Nephron progenitor cell (in vitro differentiated cells): ENCODE measurements at places on chromosomes 1 and 21.
A peak's percentile ranks its signal among the peaks of the same experiment; 100 is the strongest.

GRCh38 chr1:64043288-64043687, 160.1 kb upstream of the UBE2U start:
- no peak for DNase-seq

DNA sequence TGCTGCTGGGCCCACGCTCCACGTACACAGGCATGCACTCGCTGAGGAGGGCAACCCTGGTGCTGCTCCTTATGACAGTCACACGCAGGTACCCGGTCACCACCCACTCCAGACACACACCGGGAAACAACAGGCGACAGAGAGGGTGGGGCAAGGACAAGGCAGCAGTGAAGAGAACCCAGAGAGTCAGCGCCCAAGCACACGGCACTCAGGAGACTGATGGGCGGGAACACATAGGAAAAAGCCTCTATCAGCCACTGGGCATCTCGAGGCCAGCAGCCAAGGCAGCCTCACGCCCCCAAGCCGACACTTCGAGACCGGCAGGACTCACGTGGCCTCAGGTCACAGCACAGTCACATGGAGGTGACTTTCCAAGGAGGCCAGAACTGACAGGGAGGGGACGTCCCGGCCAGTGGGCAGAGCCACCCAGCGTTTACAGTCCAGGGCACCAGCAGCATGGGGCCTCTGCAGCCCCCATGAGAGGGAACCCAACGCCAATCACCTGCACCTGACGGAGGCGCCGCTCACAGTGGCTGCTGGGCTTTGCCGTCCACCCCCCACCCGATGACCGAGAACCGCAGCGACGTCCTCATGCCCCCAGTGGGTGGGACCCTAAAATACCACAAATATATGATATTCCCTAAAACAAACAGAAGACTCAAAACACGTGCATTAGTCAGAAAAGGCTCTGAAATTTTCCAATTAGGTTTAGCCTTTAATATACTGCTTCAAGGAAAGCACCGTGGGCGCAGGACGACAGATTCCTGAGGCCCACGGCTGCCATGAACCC, 19.7 kb downstream of the PTTG1IP start:
- DNase-seq: no peak

DNA sequence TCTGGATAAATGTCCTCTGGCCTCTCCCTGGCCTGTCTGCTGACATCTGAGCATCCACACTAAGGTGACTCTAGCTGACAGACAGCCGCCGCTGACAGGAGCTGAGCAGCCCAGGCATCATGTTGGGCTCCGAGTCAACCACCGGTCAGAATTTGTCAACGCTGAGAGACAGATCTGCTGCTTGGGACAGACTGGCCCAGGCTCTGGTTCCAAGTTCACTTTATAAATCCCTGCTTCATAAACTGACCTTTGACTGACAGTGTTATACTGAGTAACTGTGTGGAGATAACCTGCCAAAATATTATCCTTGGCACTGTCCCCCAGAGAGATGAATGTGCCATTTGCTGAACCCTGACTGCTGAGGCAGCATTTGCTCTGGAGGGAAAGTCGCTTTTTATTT, 616.7 kb downstream of the NPHP4 start:
- DNase-seq: no peak

- DNase-seq: no peak
Observed at GRCh38 chr1:183105449-183105848, 80.6 kb upstream of the LAMC2 start.

- no peak for DNase-seq
Observed at GRCh38 chr1:113980110-113980509, 836 bp downstream of the OLFML3 start.

GRCh38 chr1:185376840-185377635, 60.0 kb upstream of the IVNS1ABP start:
- DNase-seq: no peak

DNA sequence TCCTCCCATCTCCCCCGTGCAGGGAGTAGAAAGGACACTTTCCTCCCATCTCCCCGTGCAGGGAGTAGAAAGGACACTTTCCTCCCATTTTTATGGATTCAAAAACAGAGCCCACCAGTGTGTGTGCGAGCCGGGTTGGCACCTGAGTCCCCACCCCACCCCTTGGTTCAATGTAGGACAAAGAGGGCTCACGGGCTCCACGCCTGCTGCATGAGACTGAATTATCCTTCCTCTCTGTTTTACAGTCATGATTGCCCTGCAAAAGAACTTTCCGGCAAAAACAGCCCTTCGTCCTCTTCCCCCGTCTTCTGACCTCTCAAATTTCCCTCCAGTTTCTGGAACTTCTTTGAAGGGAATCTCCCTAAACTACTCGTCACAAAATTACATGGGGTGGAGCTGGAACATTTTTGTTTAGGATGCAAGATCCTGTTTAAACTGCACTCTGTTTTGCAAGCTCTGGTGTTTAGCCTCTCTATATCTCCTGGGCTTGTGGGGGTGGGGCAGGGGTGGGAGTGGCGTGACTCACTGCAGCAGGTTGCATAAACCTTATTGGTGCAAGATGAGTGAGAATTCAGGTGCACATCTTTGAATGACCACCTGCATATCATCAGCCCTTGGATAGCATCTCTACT, 99.8 kb downstream of the PSMG1 start:
- no peak for DNase-seq

GRCh38 chr1:88401313-88401712, 282.8 kb upstream of the PKN2 start:
- no peak for DNase-seq

- DNase-seq: no peak
Observed at GRCh38 chr1:219138747-219139146, 34.9 kb upstream of the LYPLAL1 start.

GRCh38 chr1:212973426-212973825, 23.1 kb downstream of the VASH2 start:
- no peak for DNase-seq

GRCh38 chr1:29827237-29827750, 591.0 kb downstream of the PTPRU start:
- no peak for DNase-seq

DNA sequence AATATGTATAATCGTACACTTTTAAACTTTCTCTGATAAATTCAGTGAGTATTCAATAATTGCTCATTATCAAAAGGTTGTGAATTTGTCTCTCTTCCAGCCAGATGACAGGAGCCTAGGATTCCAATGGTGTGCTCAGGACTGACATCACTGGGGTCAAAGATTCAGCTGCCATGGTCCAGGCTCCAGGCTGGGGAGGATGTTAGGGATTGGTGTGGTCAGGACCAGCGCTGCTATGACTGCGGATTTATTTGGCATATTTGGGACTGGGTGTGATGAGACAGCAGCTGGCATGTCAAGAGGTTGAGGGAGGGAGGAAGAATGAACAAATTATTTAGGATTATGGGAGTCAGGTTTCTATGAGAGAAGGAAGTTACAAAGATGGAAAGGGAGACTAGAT, 48.2 kb upstream of the ABCA4 start:
- no peak for DNase-seq

DNA sequence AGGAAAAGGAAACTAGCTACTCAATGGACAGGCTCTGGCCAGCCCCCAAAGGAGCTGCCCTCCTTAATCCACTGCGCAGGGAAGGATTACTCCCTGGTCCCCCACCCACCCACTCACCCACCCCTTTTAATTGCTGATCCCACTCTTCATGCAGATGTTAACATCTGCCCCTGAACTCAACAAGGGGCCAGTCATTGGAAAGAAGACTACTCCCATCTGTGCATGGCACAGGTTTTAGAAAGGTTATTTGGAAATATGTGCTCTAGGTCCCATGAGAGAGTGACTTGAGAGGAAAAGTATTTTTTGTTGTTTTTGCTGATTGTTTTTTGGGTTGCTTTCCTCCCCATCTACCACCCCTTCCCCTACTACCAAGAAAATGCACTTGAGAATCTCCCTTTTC, 94.4 kb upstream of the FGGY start:
- DNase-seq: no peak

DNA sequence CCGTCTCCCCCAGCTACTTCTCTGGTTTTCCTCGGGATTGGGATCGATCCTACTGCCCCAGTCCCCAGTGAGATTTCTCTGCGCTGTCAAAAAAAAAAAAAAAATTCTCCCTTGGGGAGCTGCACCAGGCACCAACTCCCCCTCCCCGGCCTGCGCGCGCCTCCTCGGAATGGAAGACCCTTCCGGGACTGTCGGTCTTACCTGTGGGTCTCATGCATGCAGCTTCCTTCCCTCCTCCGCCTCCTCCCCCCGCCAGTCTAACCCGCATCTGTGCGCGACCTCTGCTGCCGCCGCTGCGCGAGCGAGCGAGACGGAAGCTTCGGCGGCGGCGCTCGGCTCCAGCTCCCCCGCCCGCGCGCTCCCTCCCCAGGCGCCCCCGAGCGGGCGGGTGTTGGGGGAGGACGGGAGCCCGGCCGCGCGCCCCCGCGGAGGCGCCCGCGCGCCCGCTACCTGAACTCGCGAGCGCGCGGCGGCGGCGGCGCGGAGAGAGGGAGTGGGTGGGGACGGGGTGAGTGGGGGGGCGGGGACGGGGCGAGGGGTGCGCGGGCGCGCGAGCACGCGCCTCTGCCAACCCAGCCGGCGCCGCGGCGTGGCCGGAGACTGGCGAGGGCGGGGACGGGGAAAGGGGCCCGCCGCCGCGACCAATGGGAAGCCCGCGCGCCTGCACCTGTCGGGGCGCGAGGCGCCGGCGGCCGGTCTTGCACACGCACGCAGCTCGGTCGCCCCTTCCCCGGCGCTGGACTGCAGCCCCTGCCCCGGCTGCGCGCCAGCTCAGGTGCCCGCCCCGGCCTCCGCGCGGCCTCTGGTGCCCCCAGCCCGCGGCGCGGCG, at the start of gene SUSD4:
Gene SUSD4 (minus strand): TSS at position 321 of the 829 bp plus-strand sequence. CDS start 751 bp downstream, outside the sequence.
- peak; percentile 72 for DNase-seq

DNA sequence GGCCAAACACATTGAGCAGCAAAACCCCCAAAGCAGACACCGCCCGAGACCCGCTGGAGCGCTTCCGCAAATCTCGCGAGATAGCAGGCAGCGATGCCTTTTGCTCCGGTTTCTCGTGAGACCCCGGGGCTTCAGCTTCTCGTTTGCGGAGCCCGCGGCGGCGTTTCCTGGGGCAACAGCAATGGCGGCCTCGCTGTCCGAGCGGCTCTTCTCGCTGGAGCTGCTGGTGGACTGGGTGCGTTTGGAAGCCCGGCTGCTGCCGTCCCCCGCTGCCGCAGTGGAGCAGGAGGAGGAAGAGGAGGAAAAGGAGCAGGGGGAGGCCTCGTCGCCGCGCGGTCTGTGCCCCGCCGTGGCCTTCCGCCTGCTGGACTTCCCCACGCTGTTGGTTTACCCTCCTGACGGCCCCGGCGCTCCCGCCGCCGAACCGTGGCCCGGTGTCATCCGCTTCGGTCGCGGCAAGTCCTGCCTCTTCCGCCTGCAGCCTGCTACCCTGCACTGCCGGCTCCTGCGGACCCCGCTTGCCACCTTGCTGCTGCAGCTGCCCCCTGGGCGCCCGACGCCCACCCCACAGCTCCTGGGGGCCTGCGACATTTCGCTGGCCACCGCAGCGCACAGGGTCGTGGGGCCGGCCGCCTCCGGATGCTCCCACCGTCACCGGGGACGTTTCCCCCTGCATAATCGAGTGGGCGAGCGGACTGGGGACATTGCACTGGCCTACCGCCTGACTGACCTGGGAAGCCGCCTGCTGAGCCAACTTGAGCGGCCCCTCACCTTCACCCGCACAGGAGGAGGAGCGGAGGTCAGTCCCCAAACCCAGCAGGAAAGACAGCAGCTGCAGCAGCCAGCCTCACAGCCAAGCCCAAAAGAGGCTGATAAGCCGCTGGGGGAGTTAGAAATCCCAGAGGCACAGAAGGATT, at the start of gene MAP10:
Gene MAP10 (plus strand): TSS at position 148 of the 917 bp plus-strand sequence. CDS start 34 bp downstream, at position 182.
- peak; percentile 35 for DNase-seq

GRCh38 chr1:54121482-54122134, 31.2 kb downstream of the CDCP2 start:
- DNase-seq: peak; percentile 90

- DNase-seq: no peak
Observed at GRCh38 chr1:60866917-60867531, 215.3 kb upstream of the NFIA start.

DNA sequence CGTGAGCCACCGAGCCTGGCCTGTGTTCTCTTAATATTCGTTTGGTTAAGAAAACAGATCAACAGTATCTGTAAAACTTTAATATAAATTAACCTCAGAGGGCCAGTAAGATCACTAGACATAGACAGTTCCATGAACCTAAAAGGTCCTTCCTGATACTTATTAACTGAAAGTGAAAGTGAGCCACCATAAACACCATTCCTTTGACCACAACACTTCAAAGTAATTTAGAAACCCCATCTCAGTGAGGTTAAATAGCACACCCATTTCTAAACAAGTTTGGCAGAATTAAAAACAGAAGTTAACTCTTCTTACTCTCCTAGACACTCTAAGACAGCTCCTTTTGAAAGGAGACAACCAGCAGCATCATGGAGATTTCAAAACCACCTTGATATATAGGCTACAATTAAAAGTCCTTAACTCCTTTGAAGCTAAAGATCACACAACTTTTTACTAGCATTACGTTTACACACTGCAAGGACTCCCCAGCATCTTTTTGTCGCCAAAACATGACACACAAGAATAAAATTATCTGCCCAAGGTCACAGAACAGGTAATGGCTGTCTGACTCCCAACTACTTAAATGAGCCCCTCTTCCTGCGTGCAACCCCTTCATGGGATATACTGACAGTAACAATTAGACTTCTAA, 2.2 kb downstream of the RNF19B start:
- DNase-seq: no peak

GRCh38 chr1:63325279-63325985, 3.1 kb downstream of the FOXD3 start:
- DNase-seq: no peak

DNA sequence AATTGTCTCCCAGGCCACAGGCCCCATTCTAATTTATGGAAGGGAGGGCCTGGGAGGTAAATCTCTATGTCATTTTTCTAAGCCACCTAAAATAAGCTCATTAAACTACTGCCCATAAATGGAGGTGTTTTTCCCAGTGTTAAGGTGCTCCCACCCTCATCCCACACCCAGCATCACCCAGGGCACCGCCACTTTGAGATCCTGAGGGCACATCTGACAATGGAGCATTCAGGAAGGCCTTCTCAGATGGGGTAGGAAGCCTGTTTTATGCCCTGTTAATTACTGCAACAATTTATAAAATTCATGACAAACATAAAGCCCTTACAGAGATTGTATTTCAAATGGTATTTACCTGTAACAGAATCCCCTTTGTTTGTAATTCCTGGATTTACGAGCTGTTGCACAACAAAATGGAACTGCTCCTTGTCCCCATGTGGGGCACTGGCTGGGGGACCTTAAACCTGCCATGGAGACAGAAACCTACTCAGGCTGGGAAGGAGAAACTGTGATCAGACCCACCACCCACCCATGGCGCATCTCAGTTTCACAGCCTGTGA, 319.5 kb upstream of the USP24 start:
- peak; percentile 15 for DNase-seq

DNA sequence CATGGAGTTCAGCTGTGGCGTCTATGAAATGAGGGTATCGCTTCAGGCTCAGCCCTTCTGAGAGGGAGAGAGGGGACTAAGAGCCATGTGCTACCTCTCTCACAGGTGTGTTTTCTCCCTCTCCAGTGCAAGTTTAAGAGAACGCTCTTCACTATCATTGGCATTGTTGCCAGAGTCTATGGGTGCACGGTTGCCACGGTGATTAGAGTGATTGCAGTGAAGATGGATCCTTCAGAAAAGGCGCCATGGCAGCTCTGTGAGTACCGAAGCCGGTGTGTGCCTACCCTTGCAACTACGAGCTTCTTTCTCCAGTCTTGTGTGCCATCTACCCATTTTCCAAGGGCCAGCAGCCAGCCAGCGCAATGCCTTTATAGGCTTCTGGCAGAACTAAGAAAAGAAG, 290.5 kb downstream of the OMA1 start:
- no peak for DNase-seq
